ENCODE measurements at places on chromosomes 13 and 19.

DNA sequence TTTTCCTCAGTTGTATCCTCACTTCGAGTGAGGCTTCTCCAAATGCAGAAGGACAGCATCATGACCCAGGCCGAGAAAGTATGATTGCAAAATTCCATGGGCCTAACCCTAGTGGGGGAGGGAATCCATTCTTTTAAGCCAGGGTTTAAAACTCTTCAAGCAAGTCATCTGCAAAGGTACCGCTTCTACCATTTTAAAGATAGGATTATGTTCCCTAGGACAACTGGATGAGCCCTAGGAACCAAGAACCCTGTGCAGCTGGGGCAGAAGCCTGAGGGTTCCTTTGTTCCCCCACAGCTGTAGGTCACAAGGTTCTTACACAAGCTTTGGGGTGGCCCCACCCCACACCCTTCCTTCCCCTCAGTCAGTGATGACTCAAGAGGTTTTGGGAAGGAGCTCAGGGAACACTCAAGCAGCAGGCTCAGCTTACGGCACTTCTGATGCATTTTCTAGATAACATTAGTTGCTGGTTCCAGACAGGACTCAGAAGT, 13.5 kb downstream of the ARL11 start:
- DNase-seq = no peak

GRCh38 chr19:14381689-14382474, 638 bp downstream of the ADGRE5 start:
- DNase-seq = peak; percentile 44

GRCh38 chr13:98693756-98694155, 58.7 kb downstream of the SLC15A1 start:
- DNase-seq = no peak

DNA sequence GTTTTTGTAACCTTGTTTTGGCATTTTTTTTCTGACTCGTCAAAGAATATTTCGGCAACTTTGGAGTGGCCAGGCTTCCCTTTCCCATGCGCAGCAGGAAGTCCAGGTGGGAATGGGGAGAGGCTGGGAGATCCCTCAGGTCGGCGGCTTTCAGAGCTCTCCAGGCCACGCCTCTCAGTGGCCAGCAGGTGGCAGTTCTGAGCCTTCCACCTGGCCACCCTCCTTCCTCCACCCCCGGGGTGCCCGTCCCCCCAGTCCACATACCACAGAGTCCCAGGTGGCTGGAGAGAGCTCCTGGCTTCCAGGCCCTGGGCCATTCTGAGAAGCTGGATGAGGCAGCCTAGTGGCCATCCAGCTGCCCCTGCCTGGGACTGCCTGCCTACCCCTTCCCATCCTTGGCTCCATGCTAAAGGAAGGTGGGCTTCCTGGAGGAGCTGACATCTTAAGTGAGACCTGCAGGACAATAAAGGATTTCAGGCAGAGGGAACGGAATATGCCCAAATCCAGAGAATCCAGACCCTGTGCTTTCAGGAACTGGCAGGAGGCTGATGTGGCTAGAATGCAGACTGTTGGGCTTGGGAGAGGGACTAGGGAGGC, 46.3 kb downstream of the CCNE1 start:
- no peak for DNase-seq

GRCh38 chr19:38635483-38636399, 11.7 kb upstream of the ACTN4 start:
- no peak for DNase-seq

DNA sequence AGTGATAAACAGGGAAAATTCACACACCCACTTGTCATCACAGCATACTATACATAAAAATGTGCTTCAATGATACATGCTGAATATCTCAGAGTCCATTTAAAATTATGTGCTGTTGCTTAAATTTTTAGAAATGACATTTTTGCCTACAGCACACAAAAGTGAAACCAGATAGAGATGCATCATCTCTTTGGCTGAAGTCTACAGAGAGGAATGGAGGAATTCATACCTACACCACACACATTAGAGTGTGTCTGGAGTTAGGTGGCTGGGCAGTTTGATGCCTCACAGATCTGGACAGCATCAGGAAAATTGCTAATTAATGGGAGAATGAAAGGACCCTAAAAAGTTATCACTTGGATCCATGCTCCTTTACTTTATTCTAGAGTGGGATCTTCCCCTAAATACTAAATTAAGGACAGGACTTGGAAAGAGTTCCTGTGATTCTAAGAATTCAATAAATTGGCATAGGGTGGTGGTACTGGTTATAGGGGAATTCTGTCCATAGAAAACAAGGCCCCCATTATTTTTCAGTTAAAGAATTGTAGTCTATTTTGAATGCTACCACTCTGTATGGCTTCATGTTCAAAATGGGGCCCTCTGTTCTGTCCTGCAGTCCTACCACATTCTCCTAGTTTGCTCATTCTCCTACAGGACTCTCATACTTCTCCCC, 41.3 kb downstream of the RCBTB2 start:
- DNase-seq = no peak

- no peak for DNase-seq
These were observed 309.5 kb upstream of the SGCG start for GRCh38 chr13:22871231-22871630.

GRCh38 chr19:32543115-32543900, 37.7 kb upstream of the PDCD5 start:
- DNase-seq = no peak

DNA sequence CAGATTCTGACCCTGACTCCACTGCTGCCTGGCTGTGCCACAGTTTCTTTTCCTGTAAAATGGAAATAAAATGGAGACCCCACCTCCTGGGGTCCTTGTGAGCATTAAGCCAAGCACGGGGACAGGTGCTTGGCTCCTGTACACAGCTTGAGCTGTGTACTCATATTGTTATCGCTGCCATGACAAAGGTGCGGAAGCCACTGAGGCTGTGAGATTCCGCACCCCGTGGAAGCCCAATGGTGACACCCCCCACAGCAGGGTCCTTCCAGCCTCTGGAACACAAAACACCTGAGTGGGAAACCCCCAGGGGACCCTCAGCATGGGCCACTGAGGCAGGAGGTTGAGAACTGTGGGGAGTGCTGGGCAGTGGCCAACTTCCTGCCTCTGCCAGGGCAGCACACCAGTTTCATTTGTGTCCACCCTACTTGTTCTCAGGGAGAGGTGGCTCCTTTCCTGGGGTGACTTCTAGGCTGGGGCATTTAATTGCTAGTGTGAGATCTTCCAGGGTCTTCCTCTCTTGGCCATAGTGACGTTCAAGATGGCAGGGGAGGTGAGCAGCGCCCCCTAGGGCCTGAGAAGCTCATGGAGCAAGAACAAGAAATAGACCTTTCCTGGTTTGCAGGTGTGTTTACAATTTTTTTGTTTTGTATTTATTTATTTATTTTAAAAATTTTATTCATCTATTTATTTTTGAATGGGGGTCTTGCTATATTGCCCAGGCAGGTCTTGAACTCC, 5.4 kb upstream of the JSRP1 start:
- no peak for DNase-seq

DNA sequence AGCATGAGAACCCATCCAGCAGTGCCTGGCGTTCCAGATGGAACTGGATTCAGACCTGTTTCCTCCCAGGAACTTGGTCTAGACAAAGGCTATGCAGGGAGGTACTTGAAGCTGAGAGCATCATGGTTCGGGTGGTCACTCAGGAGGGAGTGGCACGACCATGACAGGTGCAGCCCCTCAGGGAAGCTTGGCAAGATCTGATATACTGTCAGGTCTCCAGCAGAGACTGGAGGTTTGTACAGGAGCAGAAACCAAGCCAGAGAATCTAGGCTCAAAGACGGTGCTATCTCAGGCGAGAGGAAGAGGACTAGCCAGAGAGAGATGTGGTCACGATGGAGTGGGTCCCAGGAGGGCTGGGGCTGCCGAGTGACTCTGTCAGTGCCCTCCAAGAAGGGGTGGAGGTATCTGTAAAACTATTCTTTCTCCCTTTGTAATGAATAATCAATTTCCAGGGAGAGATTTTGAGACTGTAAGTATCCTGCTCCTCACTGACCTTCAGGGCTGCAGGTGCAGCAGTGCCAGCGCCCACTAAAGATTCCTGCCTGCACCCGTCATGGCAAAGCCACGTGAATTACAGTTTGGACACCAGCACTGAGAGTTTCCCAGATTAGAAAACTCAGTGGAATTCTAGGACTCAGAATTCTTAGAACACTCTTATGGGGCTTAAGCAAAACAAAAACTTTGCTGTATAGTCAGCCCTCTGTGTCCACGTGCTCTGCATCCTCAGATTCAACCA, 10.2 kb upstream of the DCUN1D2 start:
- DNase-seq = no peak

DNA sequence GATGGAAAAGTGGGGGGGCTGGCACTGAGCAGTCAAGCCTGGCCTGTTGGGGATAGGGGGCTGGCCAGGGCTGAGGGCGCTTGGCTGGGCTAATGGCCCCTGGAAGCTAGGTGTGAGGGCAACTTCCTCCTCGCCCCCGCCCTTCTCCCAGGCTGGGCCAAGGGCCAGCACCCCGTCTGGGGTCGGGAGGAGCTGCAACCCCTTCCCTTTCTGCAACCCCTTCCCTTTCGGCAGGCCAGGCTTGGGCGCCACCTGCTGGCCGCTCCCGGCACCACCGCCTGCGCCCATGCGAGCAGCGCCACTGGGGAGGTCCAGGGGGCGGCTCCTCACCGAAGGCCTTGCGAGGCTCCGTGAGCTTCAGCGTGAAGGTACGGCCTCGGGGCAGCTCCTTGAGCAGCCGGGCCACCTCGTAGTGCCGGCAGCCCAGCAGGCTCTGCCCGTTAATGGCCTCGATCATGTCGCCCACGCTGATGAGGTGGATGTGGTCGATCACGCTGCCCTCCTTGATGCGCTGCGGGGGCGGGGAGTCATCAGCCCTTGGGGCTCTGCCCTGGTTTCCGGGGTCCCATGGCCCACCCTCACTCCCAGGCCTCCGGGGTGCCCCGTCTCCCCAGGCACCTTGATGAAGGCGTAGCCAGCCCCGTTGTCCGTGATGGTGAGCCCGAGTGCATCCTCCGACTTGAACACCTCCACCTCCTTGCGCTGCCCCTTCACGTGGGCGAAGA, 5.0 kb upstream of the PTGER1 start:
- peak; percentile 43 for DNase-seq

DNA sequence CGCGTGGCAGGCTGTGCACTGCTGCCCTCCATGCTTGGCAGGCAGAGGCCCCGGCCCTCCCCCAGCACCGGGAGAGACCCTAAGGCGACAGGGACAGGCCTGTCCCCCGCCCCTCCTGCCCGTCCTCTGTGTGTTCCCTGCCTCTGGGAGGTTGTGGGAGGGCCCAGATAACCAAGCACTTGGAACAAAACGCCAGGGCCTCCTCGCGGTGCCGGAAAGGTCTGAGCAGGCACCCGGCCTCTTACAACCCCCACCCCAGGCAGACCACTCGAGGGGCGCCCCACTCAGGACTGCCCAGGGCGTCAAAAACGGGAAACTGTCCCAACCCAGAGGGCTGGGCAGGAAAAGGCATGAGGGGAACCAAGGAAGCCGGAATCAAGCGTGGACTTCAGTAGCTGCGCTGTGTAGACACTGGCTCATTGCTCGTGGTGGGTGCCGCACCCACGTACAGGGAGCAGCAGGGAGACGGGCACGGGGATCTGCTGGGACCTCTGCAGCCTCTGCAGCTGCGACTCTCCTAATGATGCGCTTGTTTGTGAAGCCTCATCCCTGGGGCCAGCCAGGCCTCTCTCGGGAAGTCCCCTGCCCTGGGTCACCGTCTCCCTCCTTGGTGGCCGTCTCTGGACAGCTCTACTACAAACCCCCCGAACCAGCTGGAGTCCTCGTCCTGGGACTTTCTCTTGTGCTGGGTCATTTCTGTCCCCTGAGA, 20.0 kb downstream of the GNA11 start:
- no peak for DNase-seq

DNA sequence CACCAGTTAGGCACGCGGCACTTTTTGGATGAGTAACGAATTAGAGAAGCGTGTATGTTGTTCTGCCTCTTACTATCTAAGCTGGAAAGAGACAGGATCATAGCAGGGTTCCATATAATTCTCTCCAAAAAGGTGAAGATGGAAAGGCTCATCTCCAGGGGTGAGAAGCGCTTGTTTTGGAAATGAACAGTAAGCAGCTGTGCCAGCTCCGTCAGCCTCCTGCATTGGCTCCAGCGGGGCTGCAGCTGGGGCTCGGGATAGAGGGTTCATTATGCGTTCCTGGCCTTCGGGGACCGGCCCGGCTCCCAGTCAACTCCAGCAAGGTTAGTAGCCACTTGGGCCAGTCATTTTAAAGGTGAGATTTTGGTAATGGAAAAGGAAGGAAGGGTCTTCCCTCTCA, 155.5 kb downstream of the COL4A1 start:
- DNase-seq = no peak

Data from stimulated activated CD8-positive, alpha-beta memory T cell treated with anti-CD3 and anti-CD28 coated beads, Interleukin-2, amount 100 ng/mL, for 1 hour (primary cell).